ENCODE measurements at places on chromosomes 1 and 21.

- DNase-seq: no peak
These were observed 9.5 kb downstream of the WNT4 start for GRCh38 chr1:22133247-22133930.

DNA sequence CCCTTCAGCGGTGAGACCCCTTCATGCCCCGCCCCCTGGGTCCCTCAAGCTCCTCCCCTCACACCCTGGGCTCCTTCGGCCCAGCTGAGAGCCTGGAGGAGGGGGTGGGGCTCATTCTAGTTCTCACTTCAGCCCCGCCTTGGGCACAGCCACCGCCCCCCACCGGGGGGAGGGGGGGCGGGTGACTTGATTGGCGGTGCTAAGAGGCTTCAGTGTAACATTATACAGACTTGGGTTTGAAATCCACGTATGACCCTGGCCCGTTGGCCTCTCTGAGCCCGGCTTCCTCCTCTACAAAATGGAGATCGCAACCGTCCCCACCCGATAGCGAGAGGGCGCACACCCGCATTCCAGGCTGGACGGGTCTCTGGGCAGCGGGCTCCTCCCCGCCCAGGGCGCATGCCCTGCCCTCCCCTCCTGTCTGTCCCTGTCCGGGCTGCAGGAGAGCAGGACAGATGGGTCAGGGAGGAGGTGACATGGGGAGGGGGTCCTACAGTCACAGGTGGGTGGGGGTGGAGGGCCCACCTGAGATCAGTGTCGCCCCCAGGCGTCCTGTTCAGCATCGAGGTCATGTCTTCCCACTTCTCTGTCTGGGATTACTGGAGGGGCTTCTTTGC lies 5.1 kb downstream of the CLCNKB start:
- DNase-seq: peak; percentile 93

DNA sequence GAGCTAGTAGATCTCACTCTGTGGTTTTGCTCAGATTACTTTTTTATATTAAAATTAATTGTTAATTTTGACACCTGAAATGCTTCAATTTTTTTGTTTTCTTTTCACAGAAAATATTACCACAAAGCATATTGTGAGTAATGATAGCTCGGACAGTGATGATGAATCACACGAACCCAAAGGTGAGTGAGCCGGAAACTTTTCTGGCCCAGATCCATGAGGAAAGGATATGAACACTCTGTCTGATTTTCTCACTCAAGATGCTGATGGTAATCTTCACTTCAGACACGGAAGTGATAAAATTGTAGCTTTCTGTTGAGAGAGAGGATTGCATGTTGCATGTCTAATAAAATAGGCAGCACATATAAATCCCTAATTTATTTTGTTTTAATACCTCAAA lies 121.8 kb downstream of the PLA2G4A start:
- DNase-seq: no peak

GRCh38 chr1:209172286-209172685 lies 411.2 kb upstream of the CAMK1G start:
- no peak for DNase-seq

GRCh38 chr1:185895208-185895900 lies 161.2 kb downstream of the HMCN1 start:
- no peak for DNase-seq

DNA sequence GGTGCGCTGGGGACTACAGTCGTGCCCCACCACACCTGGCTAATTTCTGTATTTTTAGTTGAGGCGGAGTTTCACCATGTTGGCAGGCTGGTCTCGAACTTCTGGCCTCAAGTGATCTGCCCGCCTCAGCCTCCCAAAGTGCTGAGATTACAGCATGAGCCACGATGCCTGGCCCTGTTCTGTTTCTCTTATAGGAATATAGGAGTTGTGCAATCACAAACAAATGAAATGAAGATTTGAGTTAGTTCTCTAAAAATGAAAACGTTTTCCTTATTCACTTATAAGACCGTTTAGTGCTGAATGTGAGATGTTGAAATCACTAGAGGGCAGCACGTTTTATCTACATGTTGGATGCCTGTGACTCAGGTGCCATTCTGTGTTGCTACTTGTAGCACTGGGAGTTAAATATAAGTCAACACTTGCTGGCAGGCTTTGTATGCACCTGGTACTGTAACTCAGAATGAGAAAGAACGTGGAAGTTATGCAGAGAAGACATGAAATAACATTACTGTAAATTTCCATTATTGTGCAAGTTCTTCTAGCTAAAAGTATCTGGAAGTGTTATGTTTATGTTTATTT lies 45.8 kb downstream of the MIGA1 start:
- DNase-seq: peak; percentile 74

DNA sequence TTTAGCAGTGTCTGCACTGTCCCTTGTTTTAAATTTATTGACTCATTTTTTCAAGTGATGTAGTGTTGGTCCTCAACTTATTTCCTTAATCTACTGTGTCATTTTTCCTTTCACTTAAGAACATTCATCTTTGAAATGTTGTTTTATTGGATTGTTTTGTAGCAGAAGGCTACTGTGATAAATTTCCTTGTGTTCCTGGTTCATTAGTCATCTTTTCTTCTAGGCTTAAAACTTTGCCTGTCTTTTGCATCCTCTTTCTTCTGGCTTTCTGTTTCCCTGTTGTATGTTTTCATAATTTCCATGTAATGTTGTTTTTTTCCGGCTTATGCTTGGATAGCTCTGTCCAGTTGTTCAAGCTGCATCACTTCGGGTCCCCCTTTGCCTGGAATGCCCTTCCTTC lies 61.9 kb downstream of the UBE2T start:
- no peak for DNase-seq

GRCh38 chr1:45913183-45913683 lies 109.8 kb downstream of the MAST2 start:
- DNase-seq: no peak
